ENCODE measurements at places on chromosomes 16 and 17.

- no peaks in the 10 kb centered on the region for H3K36me3 ChIP-seq
- peak; percentile 58 for DNase-seq
- H3K27ac ChIP-seq, result no peak overlapping the region
- H3K4me1 ChIP-seq, result peaks cover 5% of the 10 kb centered on the region
- H3K4me3 ChIP-seq, result no peak overlapping the region
Observed at GRCh38 chr17:12422651-12423050, 243.0 kb upstream of the MYOCD start.

DNA sequence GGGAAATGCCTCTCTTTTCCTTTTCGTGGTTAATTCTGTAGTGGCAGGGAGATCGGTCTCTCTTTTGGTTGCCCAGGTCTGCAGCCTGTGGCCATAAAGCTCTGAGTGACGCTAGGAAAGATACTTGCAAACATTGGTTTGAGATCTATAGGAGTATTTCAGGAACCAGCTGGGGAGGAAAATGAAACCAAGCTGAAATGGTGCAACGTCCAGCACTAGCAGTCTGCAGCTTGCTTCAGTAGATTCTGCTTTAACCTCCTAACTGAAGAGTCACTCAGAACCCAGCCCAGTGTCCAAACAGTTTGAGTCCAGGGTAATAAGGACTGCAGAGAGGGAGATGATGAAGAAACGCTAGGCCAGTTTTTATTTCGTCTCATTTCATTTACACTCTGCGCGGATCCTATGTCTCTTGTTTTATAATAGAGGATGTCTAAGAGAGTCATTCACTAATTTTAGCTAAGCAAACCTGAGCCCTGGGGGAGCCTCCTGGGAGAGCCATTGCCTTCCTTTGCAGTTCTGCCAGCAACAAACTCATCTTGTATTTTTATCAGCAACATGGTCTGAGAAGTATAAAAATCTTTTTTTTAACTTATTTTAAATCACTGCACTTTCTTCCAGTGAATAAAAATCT lies 12.0 kb downstream of the SP2 start:
- no peaks in the 10 kb centered on the region for H3K4me1 ChIP-seq
- H3K27ac ChIP-seq, result no peak overlapping the region
- H3K36me3 ChIP-seq, result no peaks in the 10 kb centered on the region
- DNase-seq, result no peak
- H3K4me3 ChIP-seq, result no peak overlapping the region

DNA sequence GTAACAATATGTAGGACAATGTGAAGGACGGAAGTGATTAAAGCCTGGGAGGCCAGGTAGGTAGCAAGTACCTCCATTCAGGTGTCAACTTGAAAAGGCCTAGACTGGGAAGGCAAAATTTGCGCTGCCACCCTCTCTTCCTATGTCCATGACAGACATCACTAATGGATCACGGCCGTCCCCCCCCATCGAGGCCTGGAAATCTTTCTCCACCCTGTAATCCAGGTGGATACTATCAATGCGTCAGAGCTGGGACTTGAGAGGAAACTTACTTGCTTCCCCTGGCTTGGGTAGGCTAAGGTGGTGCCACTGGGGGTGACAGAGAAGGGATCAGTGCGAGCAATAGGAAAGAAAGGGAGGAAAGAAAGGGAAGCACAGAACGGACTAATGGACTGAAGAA lies 156.1 kb downstream of the SALL1 start:
- H3K27me3 ChIP-seq, result no peaks in the 10 kb centered on the region
- no peak overlapping the region for H3K27ac ChIP-seq
- H3K4me3 ChIP-seq, result no peak overlapping the region
- H3K4me1 ChIP-seq, result no peaks in the 10 kb centered on the region

DNA sequence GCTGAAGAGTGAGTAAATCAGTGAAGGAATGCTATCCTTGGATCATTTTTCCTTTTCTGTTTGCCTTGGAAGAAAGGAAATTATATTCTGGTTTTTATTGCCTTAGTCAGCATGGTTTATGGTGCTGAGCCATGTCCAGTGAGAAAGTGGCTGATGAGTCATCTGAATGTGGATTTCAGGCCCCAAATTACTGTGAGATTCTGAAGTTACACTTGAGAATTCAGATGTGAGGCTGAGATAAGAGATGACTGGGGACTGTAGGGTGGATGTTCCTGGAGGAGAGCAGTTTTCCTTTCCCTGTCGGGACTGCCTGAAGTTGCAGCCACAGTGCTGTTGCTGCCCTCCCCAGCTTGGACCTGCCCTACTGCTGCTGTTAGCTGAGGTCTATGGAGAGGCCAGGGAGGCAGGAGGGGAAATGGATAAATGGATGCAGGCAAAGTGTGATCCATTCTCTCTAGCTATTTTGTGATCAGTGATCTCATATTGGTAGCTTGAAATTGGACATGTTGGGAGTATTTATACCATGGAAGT lies 4.2 kb upstream of the MAP3K14 start:
- H3K36me3 ChIP-seq, result no peaks in the 10 kb centered on the region
- peak overlapping the region; percentile 21 for H3K27ac ChIP-seq
- peaks cover 22% of the 10 kb centered on the region for H3K4me1 ChIP-seq
- DNase-seq, result peak; percentile 71
- H3K4me3 ChIP-seq, result no peak overlapping the region

- no peaks in the 10 kb centered on the region for H3K36me3 ChIP-seq
- peak overlapping the region; percentile 85 for H3K27ac ChIP-seq
- no peaks in the 10 kb centered on the region for H3K27me3 ChIP-seq
- peak; percentile 53 for DNase-seq
- H3K4me1 ChIP-seq, result no peaks in the 10 kb centered on the region
Observed at GRCh38 chr17:74981979-74982662, 5.3 kb upstream of the CDR2L start.

All from prostate gland (tissue), 2 donors.